ENCODE measurements at places on chromosomes 16 and 17.

- DNase-seq: no peak
These were observed 77.8 kb downstream of the MYH10 start for GRCh38 chr17:8552577-8553320.

- no peak for DNase-seq
These were observed 416 bp downstream of the METTL26 start for GRCh38 chr16:635573-636205.

- DNase-seq: no peak
These were observed 621 bp downstream of the KCNJ2 start for GRCh38 chr17:70169709-70170597.

GRCh38 chr17:74842599-74843351 is 16.9 kb downstream of the GRIN2C start:
- peak; percentile 41 for DNase-seq

All from CD4-positive, alpha-beta T cell treated with Interleukin-4 for 1 hour (primary cell).